CD8-positive, alpha-beta T cell (primary cell): ENCODE measurements at places on chromosomes 12 and 14. TPM values are rescaled to one million over a fixed set of nuclear protein-coding genes. Genes with fewer than 3 reads are reported as not detected.

DNA sequence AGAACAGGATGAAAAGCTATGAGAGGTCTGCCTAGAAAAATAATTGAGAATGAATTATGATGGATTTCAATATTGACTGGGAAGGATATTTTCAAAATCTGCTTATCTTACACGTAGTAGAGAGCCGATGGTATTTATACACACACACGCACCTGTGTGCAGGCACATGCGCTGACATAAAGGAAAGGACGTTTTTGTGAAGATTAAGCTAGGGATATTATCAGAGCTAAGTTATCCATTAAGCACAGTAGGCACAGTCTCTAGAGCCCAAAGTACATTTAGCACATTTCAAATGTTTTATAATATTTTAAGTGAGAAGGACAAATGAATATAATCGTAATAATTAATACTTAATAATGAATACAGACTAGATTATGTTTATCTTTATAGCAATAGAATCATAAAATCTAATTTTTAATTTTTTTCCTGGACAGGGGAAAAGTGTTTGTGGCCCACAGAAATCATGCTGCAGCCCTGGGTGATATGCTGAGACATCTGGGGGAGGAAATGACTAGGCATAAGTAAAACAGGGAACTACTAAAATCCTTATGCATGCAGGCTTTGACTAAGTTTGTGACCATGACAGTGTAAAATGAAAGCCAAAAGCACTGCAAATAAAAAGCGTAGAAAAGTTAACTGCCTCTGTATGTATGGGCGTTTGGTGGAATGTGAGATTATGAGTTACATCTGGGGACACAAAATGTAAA, 146.1 kb downstream of the KITLG start:
- no peak for DNase-seq

ADAM21 gene
- total RNA-seq = not detected

TSPAN19 gene
- not detected for total RNA-seq

TC2N gene
- 132 TPM for total RNA-seq

GRCh38 chr12:97308576-97309198, 153.9 kb upstream of the RMST start:
- DNase-seq = no peak

DNA sequence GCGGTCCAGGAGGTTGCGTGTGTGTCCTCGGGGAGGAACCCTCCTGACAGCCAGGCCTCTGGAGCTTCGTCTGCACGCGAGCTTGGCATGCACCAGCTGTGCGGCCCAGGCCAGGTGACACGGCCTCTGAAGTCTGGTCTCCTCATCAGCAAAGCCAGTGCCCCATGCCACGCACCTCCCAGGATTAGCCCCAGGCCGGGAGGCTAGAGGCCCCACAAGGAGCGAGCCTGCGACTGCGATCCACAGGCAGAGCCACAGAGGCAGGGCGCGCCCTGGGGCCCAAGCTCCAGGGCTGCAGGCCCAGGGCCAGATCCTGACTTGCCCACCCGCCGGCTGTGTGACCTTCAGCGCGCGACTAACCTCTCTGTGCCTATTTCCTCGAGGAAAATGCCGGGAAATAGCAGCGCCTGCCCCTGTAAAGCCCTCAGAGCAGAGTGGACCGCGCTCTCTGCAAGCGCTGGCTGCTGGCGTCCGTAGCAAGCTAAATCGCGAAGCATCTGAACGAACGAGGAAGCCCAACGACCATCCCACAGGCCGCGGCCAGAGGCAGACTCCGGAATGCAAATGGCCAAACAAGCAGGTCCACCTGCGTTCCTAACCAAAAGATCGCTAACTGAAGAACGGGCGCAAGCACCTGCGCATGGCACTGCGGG, 492 bp upstream of the BTBD6 start:
- DNase-seq = no peak

- peak; percentile 70 for DNase-seq
Observed at GRCh38 chr14:73759183-73759713, 45.1 kb upstream of the PNMA1 start.

PKP2 gene
- not detected for total RNA-seq

DNA sequence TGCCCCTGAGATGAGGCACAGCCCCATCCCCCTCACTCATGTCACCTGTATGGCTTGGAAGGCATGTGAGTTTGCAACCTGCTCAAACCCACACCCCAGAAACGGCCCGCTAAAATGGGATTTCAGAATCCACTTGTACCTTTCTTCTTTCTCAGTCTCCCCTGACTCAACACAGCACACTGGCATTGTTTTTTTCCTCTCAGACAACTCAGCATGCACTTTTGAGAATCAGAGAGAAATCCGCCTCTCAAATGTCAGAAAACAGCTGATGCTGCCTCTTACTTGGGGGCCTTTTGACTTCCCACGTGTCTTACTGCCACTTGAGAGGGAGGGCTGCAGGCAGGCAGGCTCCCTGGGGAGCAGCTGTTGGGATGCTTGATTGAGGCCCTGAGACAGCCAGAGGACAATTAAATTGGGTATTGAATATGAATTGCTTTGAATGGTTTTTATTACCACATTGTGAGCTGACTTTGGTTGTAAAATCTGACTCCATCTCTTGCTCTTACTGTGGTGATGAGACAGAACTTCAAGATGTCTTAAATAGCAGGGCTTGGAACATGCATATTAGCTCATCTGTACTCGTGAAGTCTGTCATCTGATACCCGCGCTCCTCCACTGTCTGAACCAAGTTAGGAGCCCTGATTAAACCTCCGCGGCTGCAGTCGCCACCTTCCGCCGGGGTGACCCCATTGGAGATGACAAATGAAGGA, 96.6 kb downstream of the APAF1 start:
- DNase-seq = no peak

- no peak for DNase-seq
Observed at GRCh38 chr12:76864791-76865400, 13.9 kb downstream of the CSRP2 start.

DNA sequence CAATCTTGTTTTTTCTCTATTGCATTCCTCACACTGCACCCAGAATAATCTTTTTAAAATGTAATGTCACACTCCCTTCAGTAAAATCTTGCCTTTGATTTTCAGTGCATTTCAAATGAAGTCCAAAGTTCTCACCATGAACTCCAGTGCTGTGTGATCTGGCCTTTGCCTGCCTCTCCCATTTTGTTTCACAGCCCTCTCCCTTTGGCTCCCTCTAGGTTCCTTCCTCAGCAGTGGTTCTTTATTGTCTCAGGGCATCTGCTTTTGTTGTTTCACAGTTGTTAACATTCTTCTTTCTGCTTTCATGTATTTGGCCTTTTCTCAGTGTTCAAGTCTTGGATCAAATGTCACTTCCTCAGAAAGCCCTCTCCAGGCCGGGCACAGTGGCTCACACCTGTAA, 84.5 kb upstream of the AMN1 start:
- no peak for DNase-seq

DNA sequence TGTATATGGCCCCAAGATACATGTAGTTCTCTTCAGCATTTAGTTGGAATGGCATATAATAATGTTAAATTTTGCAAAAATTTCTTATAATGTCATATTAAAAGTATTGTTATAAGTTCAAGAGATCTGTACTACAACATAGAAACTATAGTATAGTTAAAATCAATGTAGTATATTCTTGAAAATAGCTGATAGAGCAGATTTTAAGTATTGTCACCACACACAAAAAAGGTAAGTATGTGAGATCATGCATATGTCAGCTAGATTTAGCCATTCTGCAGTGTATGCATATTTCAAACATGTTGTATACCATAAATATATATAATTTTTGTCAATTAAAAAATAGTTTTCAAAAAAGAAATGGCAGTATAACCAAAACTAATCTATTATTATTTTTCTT, 86.5 kb downstream of the PLBD1 start:
- no peak for DNase-seq

DNA sequence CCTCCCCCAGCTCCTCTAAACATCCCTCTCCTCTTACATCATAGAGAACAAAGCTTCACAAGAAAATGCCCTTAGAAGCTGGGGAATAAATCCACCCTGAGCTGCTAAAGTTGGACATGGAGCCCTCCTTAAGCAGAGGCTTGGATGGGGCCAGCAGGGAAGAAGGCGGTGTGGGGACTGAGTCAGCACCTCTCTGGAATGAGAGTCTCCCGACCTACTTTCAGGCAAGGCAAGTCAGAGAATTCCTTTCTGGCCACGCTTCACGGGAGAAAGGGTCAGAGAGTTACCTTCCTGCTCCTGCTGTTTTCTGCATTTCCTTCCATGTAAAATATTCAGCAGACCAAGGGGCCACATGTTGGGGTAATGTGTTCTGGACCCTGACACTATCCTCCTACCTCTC, 113.3 kb upstream of the PRB2 start:
- no peak for DNase-seq

- no peak for DNase-seq
Observed at GRCh38 chr14:95609398-95609990, 74.6 kb downstream of the GLRX5 start.

GRCh38 chr12:3777206-3777809, 24.4 kb upstream of the CRACR2A start:
- no peak for DNase-seq

GRCh38 chr12:33156042-33156441, 259.5 kb upstream of the PKP2 start:
- no peak for DNase-seq

KIF26A gene
- 0.25 TPM for total RNA-seq
